ENCODE measurements at places on chromosomes 7 and 10. TPM values are rescaled to one million over a fixed set of nuclear protein-coding genes. Genes with fewer than 3 reads are reported as not detected.

Gene NODAL
- total RNA-seq, result not detected

Gene CACNA2D1
- total RNA-seq, result 78.8 TPM

Gene PNLIPRP1
- total RNA-seq, result not detected

Gene ELAPOR2
- 3.1 TPM for total RNA-seq

Gene CPN1
- total RNA-seq, result not detected

Gene PTPRN2
- total RNA-seq, result 3.9 TPM

Gene SPDYE8
- not detected for total RNA-seq

Gene EPHA1
- total RNA-seq, result not detected

Gene TEX47
- total RNA-seq, result not detected

Gene IRF5
- total RNA-seq, result not detected

Gene SLC26A3
- not detected for total RNA-seq

Gene DUSP5
- total RNA-seq, result 6.9 TPM

Gene UTF1
- total RNA-seq, result not detected

Gene SUN3
- not detected for total RNA-seq

Gene NUTM2D
- total RNA-seq, result 6.0 TPM

Gene CCDC172
- total RNA-seq, result not detected

Gene C10orf105
- not detected for total RNA-seq

Gene C10orf95
- total RNA-seq, result not detected

Gene CNTNAP2
- total RNA-seq, result 0.31 TPM

Gene CPXM2
- total RNA-seq, result 0.75 TPM

Gene CYP3A5
- not detected for total RNA-seq

Gene WEE2
- total RNA-seq, result not detected

Gene PDK4
- 128 TPM for total RNA-seq

Gene HOXA5
- total RNA-seq, result not detected

Gene ZNF746
- total RNA-seq, result 21.0 TPM

Gene CALML3
- not detected for total RNA-seq

Gene CDNF
- total RNA-seq, result 2.6 TPM

Gene ADAP1
- 1.2 TPM for total RNA-seq

Gene ELMO1
- total RNA-seq, result 2.7 TPM

Gene AMPH
- total RNA-seq, result 6.3 TPM

Gene ZNF107
- total RNA-seq, result 1.9 TPM

Gene SAP25
- total RNA-seq, result not detected

Gene PTPRZ1
- not detected for total RNA-seq

Gene ASL
- 43.5 TPM for total RNA-seq

All from cardiac ventricle fibroblast (primary cell).